Stimulated activated CD4-positive, alpha-beta T cell treated with anti-CD3 and anti-CD28 coated beads, TNF-alpha, amount 100 ng/mL, for 24 hours (primary cell): ENCODE measurements at places on chromosomes 2 and 18.

- DNase-seq, result no peak
Observed at GRCh38 chr2:12155303-12156051, 409.0 kb downstream of the LPIN1 start.

GRCh38 chr2:17319090-17319489 is 199.2 kb downstream of the RAD51AP2 start:
- no peak for DNase-seq

DNA sequence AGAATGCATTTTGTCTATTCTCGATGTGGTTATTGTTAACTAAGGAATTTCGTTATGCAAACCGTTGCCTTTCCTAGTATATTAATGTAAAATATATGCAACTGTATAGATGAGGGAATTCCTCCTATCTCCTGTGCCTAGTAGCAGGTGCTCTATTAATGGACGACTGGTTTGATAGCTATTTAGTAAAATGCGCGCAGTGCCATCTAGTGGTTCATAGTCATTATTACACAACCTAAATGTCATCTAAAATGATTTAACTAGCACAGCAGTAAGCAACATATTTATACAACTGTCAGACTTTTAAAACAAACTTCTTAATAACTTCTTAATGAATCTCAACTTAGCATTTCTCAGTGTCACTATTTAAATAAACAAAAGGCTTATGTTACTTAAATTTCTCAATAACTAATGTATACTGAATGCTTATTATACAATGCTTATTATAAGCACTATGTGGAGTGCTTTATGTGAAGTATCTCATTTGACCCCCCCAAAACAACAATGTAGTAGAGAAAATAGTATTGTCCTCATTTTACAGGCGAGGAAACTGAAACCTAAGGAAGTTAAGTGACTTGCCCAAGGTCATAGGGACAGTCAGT is 77.9 kb downstream of the DTNA start:
- peak; percentile 14 for DNase-seq

DNA sequence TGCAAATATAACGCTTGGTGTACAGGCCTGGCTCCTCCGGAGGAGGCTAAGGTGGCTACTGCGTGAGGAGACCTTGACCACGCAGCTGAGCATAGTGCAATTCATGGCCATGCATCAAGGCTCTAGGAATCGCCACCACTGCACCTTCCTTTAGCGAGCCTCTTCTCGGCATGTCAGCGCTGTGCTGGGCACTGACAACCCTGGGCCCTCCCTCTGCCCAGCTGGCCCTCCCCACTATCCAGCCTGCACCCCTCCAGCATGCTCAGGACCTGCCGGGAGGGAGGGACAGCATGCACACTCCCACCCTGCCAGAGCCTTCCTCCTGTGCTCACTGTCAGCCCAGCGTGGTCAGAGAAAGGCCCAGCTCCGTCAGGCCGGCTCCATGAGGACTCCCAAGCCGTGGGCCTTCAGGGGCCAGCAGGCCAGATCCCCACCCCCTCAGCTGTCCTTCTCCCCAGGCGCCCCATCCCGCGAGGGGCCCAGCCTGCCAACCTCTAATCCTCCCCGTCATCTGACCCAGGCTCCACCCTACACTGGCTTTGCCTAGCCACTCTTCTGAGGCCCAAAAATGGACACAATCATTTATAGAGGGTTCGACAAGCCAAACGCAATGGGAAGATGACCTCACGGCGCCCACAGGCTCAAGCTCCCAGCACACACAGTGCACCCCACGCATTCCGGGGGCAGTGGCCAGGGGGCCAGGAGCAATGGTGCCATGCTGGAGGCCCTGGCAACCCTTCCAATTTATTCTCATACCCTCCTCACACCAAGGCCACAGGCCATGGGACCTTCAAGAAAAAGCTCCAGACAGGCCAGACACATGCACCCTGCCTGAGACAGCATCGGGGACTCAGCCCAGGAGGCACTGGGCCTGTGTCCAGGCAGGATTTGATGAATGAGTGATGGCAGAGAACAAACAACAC is 3.5 kb downstream of the BIN1 start:
- no peak for DNase-seq

- DNase-seq, result no peak
Observed at GRCh38 chr2:177758591-177759371, 313.8 kb downstream of the PDE11A start.

- no peak for DNase-seq
Observed at GRCh38 chr2:54209379-54209778, 46.6 kb downstream of the TSPYL6 start.

- DNase-seq, result peak; percentile 66
Observed at GRCh38 chr2:9753665-9754531, 89.4 kb upstream of the TAF1B start.

- DNase-seq, result no peak
Observed at GRCh38 chr2:30601375-30601774, 154.3 kb downstream of the LCLAT1 start.

DNA sequence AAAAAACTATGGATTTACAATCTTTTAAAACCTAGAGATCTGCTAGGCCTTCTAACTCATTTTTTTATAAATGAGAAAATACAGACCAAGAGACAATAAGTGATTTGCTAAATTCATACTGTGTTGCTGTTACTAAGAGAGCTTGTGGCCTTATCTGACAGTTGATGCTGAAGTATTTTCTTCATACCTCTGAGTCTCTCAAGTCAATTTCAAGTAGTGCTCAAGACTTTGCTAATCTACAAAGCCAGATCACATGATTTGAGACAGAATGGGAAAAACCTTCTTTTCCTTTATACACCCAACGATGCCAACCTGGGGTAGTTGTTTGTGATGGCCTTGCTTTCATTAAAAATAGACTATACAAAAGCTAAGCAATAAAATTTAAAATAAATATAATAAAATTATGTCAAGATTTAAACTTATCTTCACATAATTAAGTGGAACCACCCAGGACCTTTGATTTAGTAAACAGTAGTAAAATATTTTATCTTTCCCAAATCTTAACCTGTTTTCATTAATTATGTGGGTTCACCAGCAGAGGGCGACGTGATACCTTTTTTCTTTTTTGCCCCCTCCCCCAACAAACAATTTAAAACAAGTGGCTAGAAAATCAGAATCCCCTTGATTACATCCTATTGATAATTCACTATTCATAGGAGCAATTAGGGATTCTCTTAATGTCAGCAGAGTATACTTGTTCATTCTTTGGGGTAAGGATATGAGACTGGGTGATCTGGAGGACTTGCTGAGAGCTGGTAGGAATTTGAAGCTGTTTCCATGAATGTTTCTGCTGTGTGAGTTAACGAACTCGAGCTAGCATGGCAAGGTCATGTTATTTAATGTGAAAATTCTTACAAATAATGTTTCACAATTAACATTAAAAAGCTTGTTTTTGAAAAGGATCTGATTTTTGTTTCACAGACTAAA is 49.6 kb upstream of the SLC5A7 start:
- DNase-seq, result no peak

DNA sequence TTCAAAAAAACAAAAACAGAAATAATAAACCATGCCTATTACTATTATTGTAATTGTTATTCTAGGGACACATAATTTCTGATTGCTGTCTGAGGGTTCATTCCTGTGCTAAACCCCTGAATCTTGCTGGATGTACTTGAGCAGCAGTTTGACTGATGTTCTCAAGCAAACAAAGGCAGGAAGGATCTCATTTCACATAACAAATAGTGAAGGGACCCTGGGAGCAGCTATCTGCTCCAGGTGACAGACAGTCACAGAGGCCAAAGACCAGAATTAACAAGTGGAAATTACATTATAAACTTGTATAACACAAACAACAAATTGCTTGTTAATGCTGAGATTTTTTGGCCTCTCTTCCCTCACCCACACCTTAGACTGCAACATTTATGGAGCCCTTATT is 284.2 kb downstream of the THSD7B start:
- DNase-seq, result no peak

GRCh38 chr2:74327199-74327598 is 16.0 kb downstream of the SLC4A5 start:
- no peak for DNase-seq

DNA sequence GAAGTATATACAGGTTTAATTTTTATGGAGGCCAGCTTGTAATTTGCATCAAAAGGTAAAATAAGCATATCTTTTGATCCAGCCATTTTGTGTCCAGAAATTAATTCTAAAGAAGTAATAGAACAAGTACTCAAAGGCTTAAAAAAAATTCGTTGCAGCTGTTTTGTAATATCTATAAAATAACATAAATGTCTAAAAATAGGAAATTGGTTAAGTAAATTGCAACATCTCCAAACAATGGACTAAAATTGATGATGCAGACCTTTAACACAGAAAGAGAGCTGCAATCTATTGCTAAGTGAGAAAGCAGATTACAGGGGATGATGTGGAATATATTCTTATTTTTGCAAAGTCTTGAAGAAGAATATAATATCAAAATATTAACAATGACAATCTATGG is 19.4 kb downstream of the AAK1 start:
- DNase-seq, result no peak

GRCh38 chr18:76491776-76492668 is 3.0 kb downstream of the ZNF516 start:
- DNase-seq, result no peak

- DNase-seq, result no peak
Observed at GRCh38 chr2:10493075-10493633, 45.0 kb upstream of the ODC1 start.

DNA sequence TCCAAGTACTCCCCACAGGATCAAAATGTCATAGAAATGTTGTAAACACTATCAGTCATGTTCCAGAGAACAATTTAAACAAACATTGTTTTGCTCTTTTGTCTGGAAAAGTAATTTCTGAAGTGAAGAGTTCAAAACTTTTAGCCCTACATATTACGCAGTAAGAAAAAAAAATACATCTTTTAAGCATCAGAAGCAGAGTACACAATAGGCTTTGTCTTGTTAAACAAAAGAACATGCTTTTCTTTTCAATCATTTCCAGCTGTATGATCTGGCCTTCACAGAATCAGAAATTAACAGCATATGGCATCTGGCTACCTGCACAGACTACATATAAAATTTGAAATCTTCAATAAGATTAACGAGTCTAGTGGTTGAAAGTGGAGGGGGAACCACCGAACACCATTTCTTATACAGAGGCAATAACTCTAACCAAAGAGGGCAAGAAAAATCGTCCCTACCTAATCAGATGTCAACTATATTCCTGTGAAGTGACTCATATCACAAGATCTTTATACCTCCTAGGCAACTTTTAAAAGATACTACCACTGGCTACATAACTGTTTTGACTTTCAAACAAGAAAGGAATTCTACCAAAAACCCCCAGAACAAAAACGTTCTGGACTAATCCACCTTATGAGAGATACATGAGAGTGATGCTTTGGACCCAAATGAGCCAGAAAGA is 149.3 kb downstream of the EXOC6B start:
- no peak for DNase-seq

GRCh38 chr2:149164296-149164695 is 125.8 kb downstream of the LYPD6B start:
- no peak for DNase-seq

DNA sequence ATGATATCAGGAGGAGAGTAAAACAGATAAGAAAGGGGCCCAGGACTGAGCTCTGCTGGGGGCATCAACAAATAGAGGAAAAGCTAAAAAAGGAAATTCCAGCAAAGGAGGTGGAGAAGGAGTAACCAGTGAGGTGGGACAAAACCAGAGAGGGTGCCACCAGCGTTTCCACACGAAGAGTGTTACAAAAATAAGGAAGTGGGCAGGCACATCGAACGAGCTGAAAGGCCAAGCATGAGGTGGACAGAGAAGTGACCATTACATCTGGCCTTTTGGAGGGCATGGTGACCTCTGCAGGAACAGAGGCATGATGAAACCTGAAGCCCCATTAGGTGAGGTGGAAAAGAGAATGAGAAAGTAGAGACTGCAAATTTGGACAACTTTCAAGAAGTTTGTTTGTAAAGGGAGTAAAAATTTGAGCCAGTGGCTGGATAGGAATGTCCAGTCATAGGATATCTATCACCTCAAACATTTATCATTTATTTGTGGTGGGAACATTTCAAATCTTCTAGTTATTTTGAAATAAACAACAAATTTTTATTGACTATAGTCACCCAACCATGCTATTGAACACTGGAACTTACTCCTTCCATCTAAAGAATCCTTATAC is 18.4 kb upstream of the VIT start:
- no peak for DNase-seq

DNA sequence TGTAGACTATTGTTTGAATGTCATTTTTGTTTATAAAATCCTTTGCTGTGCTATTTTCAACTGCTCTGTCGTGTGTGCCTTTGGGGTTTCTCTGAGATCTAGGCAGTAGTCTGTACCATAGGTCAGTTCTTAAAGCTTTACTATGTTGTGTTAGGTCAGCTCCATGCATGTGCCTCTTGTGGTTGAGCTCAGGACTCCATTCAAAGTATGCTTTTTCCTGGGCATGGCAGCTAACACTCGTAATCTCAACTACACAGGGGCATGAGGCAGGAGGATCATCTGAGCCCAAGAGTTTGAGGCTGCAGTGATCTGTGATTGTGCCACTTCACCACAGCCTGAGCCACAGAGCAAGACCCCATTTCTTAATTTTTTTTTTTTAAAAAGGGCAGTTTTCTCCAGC is 174.4 kb upstream of the SPHKAP start:
- DNase-seq, result no peak

GRCh38 chr18:52341608-52342381 is 1.8 kb downstream of the DCC start:
- no peak for DNase-seq

GRCh38 chr18:32173654-32174053 is 16.2 kb upstream of the MEP1B start:
- no peak for DNase-seq

GRCh38 chr2:26072925-26073768 is 39.3 kb downstream of the RAB10 start:
- no peak for DNase-seq

GRCh38 chr2:234273887-234274584 is 222.8 kb downstream of the ARL4C start:
- DNase-seq, result no peak

DNA sequence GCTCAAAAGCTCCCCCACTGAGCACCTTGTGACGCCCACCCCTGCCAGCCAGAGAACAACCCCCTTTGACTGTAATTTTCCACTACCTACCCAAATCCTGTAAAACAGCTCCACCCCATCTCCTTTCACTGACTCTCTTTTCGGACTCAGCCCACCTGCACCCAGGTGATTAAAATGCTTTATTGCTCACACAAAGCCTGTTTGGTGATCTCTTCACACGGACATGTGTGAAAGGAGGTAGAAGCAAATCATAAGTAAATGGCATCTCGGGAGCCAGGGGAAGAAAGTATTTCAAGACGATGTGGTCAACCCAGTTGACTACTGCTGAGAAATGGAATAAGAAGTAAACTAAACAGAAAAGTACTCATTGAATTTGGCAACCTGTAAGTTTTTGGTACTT is 11.2 kb upstream of the NCKAP1 start:
- no peak for DNase-seq

- no peak for DNase-seq
Observed at GRCh38 chr2:174138161-174138560, 110.2 kb downstream of the OLA1 start.

- no peak for DNase-seq
Observed at GRCh38 chr2:160440888-160441287, 52.7 kb downstream of the RBMS1 start.
